Type B pancreatic cell (in vitro differentiated cells): ENCODE measurements at places on chromosomes 6 and 20. TPM values are rescaled to one million over a fixed set of nuclear protein-coding genes. Genes with fewer than 3 reads are reported as not detected.

DNA sequence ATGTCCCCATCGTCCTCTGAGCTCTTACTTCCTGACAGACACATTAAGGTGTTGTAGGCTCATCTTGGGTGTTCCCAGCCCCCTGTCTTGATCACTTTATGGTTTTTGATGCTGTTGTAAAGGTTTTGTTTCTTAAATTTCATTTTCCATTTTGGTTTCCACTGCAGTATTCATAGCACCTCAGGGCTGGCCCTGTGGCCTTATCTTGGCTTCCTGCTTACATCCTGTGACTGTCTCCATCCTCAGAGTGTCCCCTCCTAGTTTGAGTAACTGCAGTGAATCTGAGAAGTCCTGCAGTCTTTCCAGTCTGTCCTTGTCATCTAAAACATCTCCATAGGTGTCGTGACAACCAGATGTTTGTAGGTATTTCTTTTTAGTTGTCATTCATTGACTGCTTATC is 50.9 kb downstream of the JARID2 start:
- no peaks in the 10 kb centered on the region for H3K27me3 ChIP-seq
- no peak overlapping the region for H3K4me3 ChIP-seq
- no peak for DNase-seq
- H3K36me3 ChIP-seq = peaks cover 16% of the 10 kb centered on the region

GRCh38 chr6:119459207-119459974 is 109.8 kb upstream of the MAN1A1 start:
- no peak for DNase-seq
- H3K4me1 ChIP-seq = no peaks in the 10 kb centered on the region
- peaks cover 3% of the 10 kb centered on the region for H3K27me3 ChIP-seq
- no peak overlapping the region for H3K4me3 ChIP-seq
- no peak overlapping the region for H3K27ac ChIP-seq

Gene SLC25A27
- 8.7 and 18.1 TPM in 2 replicates for total RNA-seq

DNA sequence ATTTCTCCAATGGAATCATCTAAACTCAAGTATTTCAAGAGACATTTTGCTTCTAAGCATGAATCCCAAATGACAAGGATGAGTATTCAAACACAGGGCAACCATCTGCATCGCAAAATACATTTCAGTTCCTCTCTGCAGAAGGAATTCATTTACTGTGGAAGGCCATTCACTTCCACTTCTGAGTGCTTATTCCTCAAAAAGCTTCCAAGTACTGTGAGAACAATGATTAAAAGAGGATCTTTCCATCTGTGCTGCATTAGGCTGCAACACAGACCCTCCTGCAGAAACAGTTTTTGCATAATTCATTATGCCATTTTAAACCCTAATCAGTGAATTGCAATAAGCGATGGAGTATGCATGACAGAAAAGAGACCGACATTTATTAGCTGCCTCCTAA is 52.5 kb downstream of the ARHGAP18 start:
- DNase-seq = no peak
- H3K27ac ChIP-seq = no peak overlapping the region
- H3K27me3 ChIP-seq = no peaks in the 10 kb centered on the region
- H3K4me1 ChIP-seq = peaks cover 12% of the 10 kb centered on the region
- H3K36me3 ChIP-seq = no peaks in the 10 kb centered on the region

- peaks cover 6% of the 10 kb centered on the region for H3K27me3 ChIP-seq
- no peak overlapping the region for H3K27ac ChIP-seq
- peaks cover 22% of the 10 kb centered on the region for H3K4me1 ChIP-seq
- no peak overlapping the region for H3K4me3 ChIP-seq
Measured at GRCh38 chr20:48739395-48740291, 88.2 kb downstream of the PREX1 start.

Gene AGER
- 11.1 and 16.9 TPM in 2 replicates for total RNA-seq

Gene FLRT3
- 59.3 and 75.7 TPM in 2 replicates for total RNA-seq

GRCh38 chr6:155472886-155473285 is 17.2 kb upstream of the NOX3 start:
- H3K4me1 ChIP-seq = no peaks in the 10 kb centered on the region
- H3K27me3 ChIP-seq = no peaks in the 10 kb centered on the region
- H3K36me3 ChIP-seq = peaks cover 4% of the 10 kb centered on the region
- no peak overlapping the region for H3K4me3 ChIP-seq

Gene FBXL4
- total RNA-seq = 18.3 and 19.2 TPM in 2 replicates

- H3K4me1 ChIP-seq = peaks cover 4% of the 10 kb centered on the region
- H3K27ac ChIP-seq = no peak overlapping the region
- H3K36me3 ChIP-seq = no peaks in the 10 kb centered on the region
- H3K4me3 ChIP-seq = no peak overlapping the region
Measured at GRCh38 chr6:130296854-130297253, 69.0 kb upstream of the TMEM200A start.

Gene GDAP1L1
- 1.3 and 1.8 TPM in 2 replicates for total RNA-seq

DNA sequence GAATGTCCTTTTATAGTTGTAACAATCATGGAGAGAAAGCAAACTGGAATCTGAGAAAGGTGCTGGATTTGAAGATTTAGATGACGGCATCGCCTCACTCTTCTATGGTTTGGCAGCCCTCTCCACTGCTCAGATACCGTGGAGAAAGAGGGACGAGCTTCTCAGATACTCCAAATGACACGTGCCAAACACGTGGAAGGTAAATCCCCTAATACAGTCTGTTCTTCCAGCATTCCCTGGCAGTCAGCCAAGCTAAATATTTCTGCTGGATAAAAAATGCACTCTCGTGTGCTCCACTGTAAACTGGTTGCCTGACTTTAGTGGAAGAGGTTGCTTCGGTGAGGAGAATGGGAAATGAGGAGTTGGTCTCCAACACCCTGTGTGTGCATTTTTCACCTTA is 16.7 kb upstream of the PRDM1 start:
- H3K27ac ChIP-seq = no peak overlapping the region
- peaks cover 20% of the 10 kb centered on the region for H3K27me3 ChIP-seq
- DNase-seq = no peak
- H3K4me1 ChIP-seq = peaks cover 14% of the 10 kb centered on the region

Gene MLN
- 0.65 and 4.6 TPM in 2 replicates for total RNA-seq

DNA sequence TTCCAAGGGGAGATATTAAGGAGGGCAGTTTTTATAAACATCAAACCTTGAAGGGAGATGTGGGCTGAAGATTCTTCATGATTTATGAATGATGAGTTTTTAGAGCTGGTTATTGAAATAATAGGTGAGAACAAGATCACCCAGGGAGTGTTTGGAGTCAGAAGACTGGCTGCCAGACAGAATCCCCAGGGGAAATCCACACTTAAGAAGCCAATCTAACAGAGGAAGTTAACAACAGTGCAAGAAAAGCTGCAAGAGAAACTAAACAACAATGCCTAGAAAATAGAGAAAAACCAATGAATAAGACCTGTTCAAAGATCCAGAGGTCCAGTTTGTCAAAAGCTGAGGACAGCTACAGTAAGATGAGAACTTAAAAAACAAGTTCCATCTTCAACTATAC is 167.9 kb upstream of the MAN1A1 start:
- no peak for DNase-seq
- H3K27ac ChIP-seq = no peak overlapping the region
- H3K36me3 ChIP-seq = no peaks in the 10 kb centered on the region
- no peaks in the 10 kb centered on the region for H3K4me1 ChIP-seq

Gene POPDC3
- total RNA-seq = 1.1 and 6.0 TPM in 2 replicates

- peak overlapping the region; percentile 45 for H3K4me3 ChIP-seq
- H3K27ac ChIP-seq = no peak overlapping the region
- peaks cover 15% of the 10 kb centered on the region for H3K4me1 ChIP-seq
- no peaks in the 10 kb centered on the region for H3K36me3 ChIP-seq
- H3K27me3 ChIP-seq = no peaks in the 10 kb centered on the region
Measured at GRCh38 chr6:26086211-26086610, 1.0 kb upstream of the HFE start.

DNA sequence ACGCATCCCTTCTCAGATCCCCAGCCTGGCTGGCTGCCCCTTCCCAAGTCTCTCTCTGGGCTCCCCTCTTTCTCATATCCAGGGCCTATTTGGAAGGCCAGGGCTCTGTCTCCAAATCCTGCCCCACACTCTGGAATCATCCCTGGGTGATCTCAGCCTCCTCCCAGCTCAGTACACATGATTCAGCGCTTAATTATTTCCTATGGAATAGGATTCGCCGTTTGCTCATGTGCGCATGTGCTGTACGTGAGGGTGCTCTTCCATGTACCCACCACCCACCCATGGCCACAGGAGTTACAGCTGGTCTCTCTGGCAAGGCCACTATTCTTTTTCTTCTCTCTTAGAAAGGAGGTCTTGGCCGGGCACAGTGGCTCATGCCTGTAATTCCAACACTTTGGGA is 81.7 kb upstream of the FOXP4 start:
- no peaks in the 10 kb centered on the region for H3K36me3 ChIP-seq
- no peak overlapping the region for H3K27ac ChIP-seq
- H3K4me3 ChIP-seq = no peak overlapping the region
- DNase-seq = no peak

- no peak overlapping the region for H3K27ac ChIP-seq
- H3K4me3 ChIP-seq = no peak overlapping the region
- no peak for DNase-seq
- peaks cover 10% of the 10 kb centered on the region for H3K4me1 ChIP-seq
Measured at GRCh38 chr6:25062070-25062811, 126.5 kb upstream of the RIPOR2 start.

DNA sequence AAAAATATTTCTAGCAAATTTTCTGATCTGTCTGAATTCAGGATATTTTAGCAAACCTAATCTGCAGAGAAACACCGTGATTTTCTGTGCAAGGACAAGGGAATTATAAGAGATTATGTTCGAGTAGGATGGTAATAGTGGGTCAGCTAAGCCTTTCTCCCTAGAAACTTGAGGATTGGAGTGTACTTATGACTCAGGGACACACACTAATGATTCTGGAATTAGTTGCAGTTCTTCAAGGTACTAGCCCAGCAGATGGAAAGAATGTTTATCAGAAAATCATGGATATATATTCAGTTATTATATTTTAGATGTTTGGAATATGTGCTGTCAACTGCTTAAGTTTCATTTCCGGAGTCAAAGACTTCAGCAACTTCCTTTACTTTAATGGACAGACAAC is 177.1 kb upstream of the MAP3K7 start:
- peaks cover 11% of the 10 kb centered on the region for H3K4me1 ChIP-seq
- H3K27ac ChIP-seq = no peak overlapping the region
- DNase-seq = no peak
- no peak overlapping the region for H3K4me3 ChIP-seq
- no peaks in the 10 kb centered on the region for H3K36me3 ChIP-seq
- H3K27me3 ChIP-seq = no peaks in the 10 kb centered on the region

Gene RBM24
- 0.88 and 4.2 TPM in 2 replicates for total RNA-seq

DNA sequence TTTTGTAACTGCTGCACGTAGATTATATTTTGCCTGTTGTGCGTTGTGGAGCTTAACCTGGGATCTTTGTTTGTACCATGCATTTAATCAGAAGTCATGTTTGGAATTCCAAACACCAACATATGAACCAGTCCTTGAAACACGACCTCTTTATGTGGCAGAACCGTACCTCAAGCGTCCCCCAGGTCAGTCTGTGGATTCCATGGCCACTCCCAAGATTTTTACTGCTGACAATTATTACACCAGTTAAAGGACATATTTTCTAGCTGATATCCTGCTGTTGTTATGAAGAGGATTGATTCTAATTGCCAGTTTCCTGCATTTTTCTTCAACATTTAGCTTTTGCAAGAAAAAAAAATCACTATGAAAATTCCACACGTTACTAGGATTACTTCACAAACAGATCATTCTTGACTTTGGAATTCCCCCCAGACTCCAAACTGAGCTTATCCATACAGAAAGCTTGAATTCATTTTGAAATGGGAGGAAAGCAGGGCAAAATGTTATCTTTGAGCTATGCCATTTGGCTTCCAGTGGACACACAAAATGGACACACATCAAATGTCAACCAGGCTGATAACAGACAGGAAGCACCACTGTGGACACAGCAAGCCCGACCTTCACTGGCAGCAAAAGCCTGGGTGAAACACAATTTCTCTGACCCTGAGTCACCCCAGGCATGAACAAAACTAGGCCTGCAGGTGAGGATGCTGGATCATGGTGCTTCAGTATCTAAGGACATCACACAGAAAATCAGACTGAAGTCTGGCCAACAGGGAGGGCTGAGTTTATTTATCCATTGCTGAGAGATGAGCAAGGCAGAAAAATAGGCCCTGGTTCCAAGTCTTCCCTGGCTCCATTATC is 542.9 kb upstream of the JAG1 start:
- H3K4me1 ChIP-seq = peaks cover 51% of the 10 kb centered on the region
- DNase-seq = no peak
- peaks cover 17% of the 10 kb centered on the region for H3K27me3 ChIP-seq
- H3K27ac ChIP-seq = no peak overlapping the region
- no peaks in the 10 kb centered on the region for H3K36me3 ChIP-seq
- no peak overlapping the region for H3K4me3 ChIP-seq

Gene DEF6
- 6.2 and 12.1 TPM in 2 replicates for total RNA-seq

Gene OLIG3
- total RNA-seq = 1.2 and 3.4 TPM in 2 replicates

Gene PTK6
- 0.12 and 0.21 TPM in 2 replicates for total RNA-seq

GRCh38 chr6:152598421-152598820 is 38.7 kb downstream of the SYNE1 start:
- H3K27me3 ChIP-seq = peaks cover 4% of the 10 kb centered on the region
- DNase-seq = no peak
- H3K4me3 ChIP-seq = no peak overlapping the region
- no peaks in the 10 kb centered on the region for H3K36me3 ChIP-seq
- no peak overlapping the region for H3K27ac ChIP-seq
- H3K4me1 ChIP-seq = peaks cover 11% of the 10 kb centered on the region

Gene HRH3
- total RNA-seq = 0.24 and 0.53 TPM in 2 replicates

- H3K4me3 ChIP-seq = no peak overlapping the region
- peaks cover 43% of the 10 kb centered on the region for H3K4me1 ChIP-seq
- H3K27me3 ChIP-seq = no peaks in the 10 kb centered on the region
- peaks cover 4% of the 10 kb centered on the region for H3K36me3 ChIP-seq
Measured at GRCh38 chr20:51535075-51535386, 7.5 kb downstream of the NFATC2 start.

Gene PRR18
- total RNA-seq = 0.80 and 1.5 TPM in 2 replicates

- H3K4me3 ChIP-seq = no peak overlapping the region
- H3K36me3 ChIP-seq = no peaks in the 10 kb centered on the region
- DNase-seq = no peak
- H3K4me1 ChIP-seq = no peaks in the 10 kb centered on the region
Measured at GRCh38 chr6:157741948-157742556, 81.0 kb upstream of the SNX9 start.

DNA sequence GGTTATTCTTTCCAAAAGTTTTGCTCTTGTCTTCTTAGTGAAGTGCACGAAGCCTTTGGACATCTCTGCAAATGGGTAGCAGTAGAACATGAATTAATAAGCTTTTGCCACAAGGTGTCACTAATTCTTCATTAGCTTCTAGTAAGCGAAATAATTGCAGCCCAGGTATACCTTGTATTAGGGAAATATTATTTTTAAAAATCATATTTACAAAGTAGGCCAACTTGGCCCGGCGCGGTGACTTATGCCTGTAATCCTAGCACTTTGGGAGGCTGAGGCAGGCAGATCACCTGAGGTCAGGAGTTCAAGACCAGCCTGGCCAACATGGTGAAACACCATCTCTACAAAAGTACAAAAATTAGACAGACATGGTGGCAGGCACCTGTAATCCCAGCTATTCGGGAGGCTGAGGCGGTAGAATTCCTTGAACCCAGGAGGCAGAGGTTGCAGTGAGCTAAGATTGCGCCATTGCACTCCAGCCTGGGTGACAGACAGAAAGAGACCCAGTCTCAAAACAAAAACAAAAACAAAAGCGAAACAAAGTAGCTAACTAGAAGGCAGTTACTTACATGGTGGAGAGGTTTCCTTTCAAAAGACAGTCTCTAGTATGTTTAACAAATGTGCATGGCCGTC is 8.8 kb upstream of the RSPH3 start:
- no peak overlapping the region for H3K4me3 ChIP-seq
- no peaks in the 10 kb centered on the region for H3K4me1 ChIP-seq
- H3K27me3 ChIP-seq = no peaks in the 10 kb centered on the region
